ENCODE measurements at places on chromosomes 3 and 15. TPM values are rescaled to one million over a fixed set of nuclear protein-coding genes. Genes with fewer than 3 reads are reported as not detected.

TRH gene
- not detected for total RNA-seq

USP50 gene
- not detected for total RNA-seq

KNG1 gene
- total RNA-seq = 0.14 TPM

DNA sequence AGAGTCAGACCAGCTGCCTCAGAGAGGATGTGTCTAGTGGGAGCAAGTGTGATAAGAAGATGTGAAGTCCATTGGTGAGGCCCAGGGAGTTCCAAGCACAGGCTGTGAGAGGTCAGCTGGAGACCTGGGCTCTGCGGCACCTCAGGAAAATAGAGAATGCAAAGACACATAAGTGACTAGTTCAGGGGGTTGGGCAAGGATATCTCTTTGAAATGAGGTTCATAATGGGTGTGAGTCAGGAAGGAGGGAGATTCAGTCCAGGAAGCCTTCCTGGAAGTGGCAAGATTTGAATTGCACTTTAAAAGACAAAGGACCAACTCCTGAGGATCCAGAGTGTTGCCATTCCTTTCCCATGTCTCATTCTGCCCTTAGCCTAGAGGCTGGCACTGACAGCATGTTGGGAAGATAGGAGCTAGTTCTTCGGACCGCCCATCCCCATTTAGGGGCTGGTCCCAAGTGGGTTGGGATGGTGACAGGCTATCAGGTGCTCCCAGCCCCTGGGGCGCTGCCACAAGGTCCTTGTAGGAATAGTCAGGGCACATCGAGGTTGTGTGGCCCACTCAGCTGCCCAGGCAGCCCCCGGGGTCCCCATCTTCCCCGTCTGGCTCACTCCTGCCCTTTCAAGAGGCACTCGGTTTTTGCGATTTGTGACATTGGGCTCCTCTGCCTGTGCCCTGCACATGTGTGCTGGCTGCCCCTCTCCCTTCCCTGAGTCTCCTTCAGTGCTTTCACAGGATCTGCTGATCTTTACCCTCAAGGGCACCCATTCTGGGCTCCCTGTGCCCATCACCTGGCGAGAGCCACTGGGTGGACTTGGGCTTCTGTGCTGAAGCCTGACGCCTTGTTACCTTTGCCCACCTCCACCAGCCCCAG is 23.7 kb downstream of the ESYT3 start:
- H3K36me3 ChIP-seq = no peaks in the 10 kb centered on the region
- H3K4me1 ChIP-seq = no peaks in the 10 kb centered on the region
- no peak overlapping the region for H3K27ac ChIP-seq
- H3K27me3 ChIP-seq = no peaks in the 10 kb centered on the region

UBE3A gene
- total RNA-seq = 93.1 TPM

CD200R1 gene
- total RNA-seq = 1.9 TPM

OXTR gene
- total RNA-seq = 0.55 TPM

ACP3 gene
- total RNA-seq = 11.5 TPM

DNA sequence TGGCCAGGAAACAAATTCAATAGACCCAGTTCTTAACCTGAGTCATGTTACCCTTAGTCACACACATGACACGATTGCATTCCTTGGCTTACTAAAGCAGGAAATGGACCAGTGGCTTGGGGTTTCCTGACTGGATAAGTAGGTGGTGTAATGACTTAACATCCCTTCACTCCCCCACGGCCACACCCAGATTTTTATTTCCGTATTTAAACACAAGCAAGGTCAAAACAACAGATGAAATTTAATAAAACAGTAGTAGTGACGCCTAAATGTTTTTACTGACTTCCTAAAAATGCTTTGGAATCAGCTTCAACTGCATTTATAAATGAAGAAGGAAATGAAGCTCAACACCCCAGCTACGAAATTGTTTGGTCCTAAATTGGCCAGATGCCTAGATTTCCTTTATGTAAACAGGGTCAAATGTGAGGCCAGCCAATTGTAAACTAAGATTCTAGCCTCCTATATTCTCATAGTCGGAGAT is 324.3 kb downstream of the CHST2 start:
- no peak overlapping the region for H3K4me3 ChIP-seq
- H3K27ac ChIP-seq = peak overlapping the region; percentile 37
- H3K27me3 ChIP-seq = no peaks in the 10 kb centered on the region
- peaks cover 9% of the 10 kb centered on the region for H3K4me1 ChIP-seq
- no peak for DNase-seq
- H3K36me3 ChIP-seq = no peaks in the 10 kb centered on the region

- no peak for DNase-seq
- peaks cover 54% of the 10 kb centered on the region for H3K4me1 ChIP-seq
- H3K27me3 ChIP-seq = no peaks in the 10 kb centered on the region
- peaks cover 3% of the 10 kb centered on the region for H3K36me3 ChIP-seq
- peak overlapping the region; percentile 89 for H3K27ac ChIP-seq
These were observed 2.8 kb downstream of the PLXNB1 start for GRCh38 chr3:48426944-48427629.

C3orf70 gene
- total RNA-seq = 4.1 TPM

DNA sequence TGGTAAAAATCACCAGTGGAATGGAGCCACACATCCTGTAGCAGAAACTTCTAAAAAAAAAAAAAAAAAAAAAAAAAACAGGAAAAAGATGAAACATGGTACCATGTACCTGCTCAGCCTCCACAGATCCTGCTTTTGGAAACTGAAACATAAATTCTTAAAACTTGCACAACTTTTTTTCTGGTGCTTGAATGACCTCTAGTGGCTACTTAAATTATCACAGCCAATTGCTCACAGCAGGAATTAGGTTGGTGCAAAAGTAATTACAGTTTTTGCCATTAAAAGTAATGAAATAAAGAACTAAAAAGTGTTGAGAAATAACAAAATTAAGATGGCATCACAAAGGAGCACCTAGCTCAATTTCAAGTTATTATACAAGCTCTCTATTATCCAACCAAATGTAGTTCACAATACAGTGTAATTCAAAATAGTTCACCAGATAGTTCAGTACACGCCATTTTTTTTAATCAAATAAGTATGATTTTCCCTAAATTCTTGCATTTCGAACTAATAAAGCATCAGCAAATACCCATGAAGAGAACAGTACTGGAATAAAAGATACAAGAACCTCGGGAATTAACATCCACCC is 80.6 kb downstream of the ULK4 start:
- H3K27ac ChIP-seq = no peak overlapping the region
- no peak overlapping the region for H3K4me3 ChIP-seq
- no peaks in the 10 kb centered on the region for H3K4me1 ChIP-seq
- H3K36me3 ChIP-seq = no peaks in the 10 kb centered on the region

GRCh38 chr3:175057401-175057800 is 198.3 kb downstream of the NAALADL2 start:
- no peaks in the 10 kb centered on the region for H3K27me3 ChIP-seq
- no peak overlapping the region for H3K27ac ChIP-seq
- no peak overlapping the region for H3K4me3 ChIP-seq
- H3K36me3 ChIP-seq = no peaks in the 10 kb centered on the region
- no peaks in the 10 kb centered on the region for H3K4me1 ChIP-seq
- no peak for DNase-seq

DNA sequence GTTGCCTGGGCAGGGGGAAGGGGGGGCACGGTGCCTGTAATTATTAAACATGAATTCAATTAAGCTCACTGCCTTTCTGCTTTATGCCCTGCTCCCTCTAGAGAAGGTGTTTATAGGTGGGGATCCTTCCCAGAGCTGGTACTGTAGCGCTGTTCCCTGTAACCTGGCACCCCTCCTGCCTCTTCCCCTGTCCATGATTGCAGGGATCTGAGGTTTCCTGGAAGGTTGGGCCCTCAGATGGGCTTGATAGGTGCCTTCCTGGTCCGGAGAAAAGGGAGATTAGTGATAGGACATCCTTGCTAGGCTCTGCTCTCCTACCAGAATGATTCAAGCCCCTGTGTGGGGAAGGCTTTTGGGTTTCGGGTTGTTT is 2.1 kb upstream of the FAM131A start:
- DNase-seq = no peak
- peak overlapping the region; percentile 72 for H3K4me3 ChIP-seq
- H3K27ac ChIP-seq = peak overlapping the region; percentile 89
- no peaks in the 10 kb centered on the region for H3K27me3 ChIP-seq

DNA sequence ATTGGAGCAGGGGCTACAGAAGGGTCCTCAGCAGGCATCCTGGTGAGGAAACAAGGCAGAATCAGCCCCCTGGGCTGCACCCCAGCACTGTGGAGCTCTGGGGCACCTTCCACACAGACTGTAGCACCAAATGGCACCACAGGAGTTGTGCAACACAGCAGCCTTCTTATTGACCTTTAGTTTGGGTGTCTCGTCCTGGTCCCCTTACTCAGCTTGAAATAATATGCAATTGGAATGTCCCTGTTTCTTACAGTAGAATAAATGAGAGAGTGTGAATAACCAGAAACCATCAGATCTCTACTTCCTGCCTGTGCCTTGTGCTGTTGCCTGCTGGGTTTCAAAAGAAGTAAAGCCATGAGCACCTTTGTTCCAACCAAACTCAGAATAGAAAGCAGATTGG is 44.5 kb downstream of the RPLP1 start:
- no peaks in the 10 kb centered on the region for H3K27me3 ChIP-seq
- H3K4me1 ChIP-seq = no peaks in the 10 kb centered on the region
- no peaks in the 10 kb centered on the region for H3K36me3 ChIP-seq

- peaks cover 73% of the 10 kb centered on the region for H3K4me1 ChIP-seq
- no peak for DNase-seq
- peak overlapping the region; percentile 95 for H3K4me3 ChIP-seq
- H3K36me3 ChIP-seq = no peaks in the 10 kb centered on the region
- peak overlapping the region; percentile 99 for H3K27ac ChIP-seq
These were observed 1.3 kb downstream of the FEM1B start for GRCh38 chr15:68278595-68279405.

DNA sequence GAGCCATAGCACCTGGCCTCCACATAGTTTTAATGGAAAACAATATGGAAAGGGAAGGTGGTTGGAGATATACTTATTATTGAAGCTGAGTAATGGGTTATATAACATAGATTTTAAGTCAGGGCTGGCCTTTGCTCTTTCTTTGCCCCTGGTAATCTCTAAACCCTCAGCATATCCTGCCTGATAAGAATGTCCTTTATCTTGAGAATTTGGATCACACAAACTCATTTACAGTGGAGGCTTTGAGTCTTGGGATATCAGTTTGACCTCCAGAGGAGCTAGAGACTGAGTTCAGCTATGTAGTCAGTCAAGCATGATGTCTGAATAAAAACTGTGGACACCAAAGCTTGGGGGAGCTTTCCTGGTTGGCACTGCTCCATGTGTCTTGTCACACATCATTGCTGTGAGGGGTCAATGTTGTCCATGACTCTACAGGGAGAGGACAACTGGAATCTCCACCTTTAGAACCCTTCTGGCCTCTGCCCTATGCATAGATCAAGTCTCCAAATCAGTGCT is 9.0 kb upstream of the C3orf33 start:
- no peak overlapping the region for H3K27ac ChIP-seq
- H3K4me3 ChIP-seq = no peak overlapping the region
- H3K27me3 ChIP-seq = no peaks in the 10 kb centered on the region
- H3K36me3 ChIP-seq = no peaks in the 10 kb centered on the region
- DNase-seq = no peak

DNA sequence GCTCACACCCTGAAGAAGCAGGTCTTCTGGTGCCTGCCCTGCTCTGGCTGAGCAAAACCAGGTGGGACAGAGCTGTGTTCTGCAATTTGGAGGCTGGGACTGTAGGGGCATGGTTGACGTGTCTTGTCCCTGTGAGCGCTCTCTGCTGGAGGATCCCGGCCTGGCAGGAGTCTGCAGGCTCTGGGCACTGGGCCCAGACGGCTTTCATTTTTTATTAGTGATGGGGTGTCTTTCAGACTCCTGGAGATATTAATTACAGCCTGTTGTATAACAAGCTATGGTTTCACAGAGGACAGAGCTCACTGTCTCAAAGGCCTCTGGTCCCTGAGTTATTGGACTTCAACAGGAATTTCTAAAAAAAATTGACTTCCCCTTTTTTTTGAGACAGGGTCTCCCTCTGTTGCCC is 29.5 kb upstream of the ZNF710 start:
- DNase-seq = peak; percentile 81
- no peak overlapping the region for H3K4me3 ChIP-seq
- no peaks in the 10 kb centered on the region for H3K36me3 ChIP-seq

MELTF gene
- total RNA-seq = 2.3 TPM

DNA sequence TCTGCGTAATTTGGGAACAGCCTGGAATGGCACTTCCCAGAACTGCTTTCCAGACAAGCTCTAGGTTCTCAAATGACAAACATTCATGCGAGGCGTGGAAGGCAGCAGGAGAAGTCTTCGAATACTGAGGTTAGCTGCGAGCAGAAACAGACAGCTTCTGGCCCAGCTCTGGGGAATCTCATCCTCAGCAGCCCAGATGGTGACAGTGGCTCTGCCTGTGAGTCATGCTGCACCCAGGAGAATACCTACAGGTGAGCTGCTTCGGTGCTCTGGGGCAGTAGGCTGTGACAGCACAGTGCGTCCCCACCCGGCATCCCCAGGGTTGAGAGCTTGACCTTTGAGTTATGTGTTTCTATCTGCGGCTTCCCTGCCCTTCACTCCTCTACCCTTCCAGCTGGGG is 258.6 kb downstream of the KLF13 start:
- no peaks in the 10 kb centered on the region for H3K36me3 ChIP-seq
- no peaks in the 10 kb centered on the region for H3K27me3 ChIP-seq
- no peak overlapping the region for H3K27ac ChIP-seq
- H3K4me3 ChIP-seq = no peak overlapping the region

GRCh38 chr3:13647298-13648059 is 98.6 kb downstream of the FBLN2 start:
- H3K27ac ChIP-seq = no peak overlapping the region
- peaks cover 18% of the 10 kb centered on the region for H3K27me3 ChIP-seq
- H3K36me3 ChIP-seq = no peaks in the 10 kb centered on the region
- no peak overlapping the region for H3K4me3 ChIP-seq
- H3K4me1 ChIP-seq = peaks cover 10% of the 10 kb centered on the region
- DNase-seq = no peak

DNA sequence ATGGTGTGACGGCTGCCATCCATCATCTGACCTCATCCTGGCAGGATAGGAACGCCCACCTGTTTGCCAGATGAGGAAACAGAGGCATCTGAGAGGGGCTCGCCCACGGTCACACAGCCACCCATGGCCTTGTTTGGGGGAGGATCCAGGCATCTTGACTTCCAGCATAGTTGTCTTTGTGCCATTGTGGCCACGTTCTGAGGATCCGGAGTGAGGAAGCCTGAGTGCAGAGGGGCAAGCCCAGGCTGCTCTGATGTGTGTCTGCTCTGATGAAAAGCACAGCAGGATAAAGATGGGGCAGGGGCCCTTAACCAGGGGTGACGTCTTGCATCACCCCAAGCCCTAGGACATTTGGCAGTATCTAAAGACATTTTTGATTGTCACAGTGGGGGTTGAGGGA is 58.7 kb downstream of the FGD5 start:
- H3K27me3 ChIP-seq = no peaks in the 10 kb centered on the region
- no peak overlapping the region for H3K4me3 ChIP-seq
- no peak for DNase-seq
- H3K4me1 ChIP-seq = peaks cover 30% of the 10 kb centered on the region
- H3K36me3 ChIP-seq = no peaks in the 10 kb centered on the region

DNA sequence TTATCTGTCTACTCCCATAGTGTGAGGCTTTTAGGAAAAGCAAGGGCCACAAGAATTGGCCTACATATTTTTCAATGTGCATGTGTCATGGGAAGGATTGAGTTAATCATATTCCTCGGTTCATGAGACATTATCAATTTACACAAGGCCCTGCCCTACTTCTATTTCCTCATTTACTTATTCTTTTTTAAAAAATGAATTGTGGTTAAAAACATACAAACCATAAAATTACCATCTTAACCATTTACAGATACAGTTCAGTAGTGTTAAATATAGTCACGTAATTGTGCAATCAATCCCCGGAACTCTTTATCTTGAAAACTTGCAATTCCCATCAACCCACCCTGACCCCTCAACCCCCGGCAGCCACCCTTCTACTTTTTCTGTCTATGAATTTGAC is 284.0 kb upstream of the GADL1 start:
- H3K27me3 ChIP-seq = no peaks in the 10 kb centered on the region
- no peaks in the 10 kb centered on the region for H3K4me1 ChIP-seq
- no peak overlapping the region for H3K4me3 ChIP-seq
- H3K36me3 ChIP-seq = no peaks in the 10 kb centered on the region
- no peak overlapping the region for H3K27ac ChIP-seq

Measured in upper lobe of right lung (tissue), 1 donor.